ENCODE measurements at places on chromosomes 12 and 14.

GRCh38 chr12:65637774-65638173 lies 186.5 kb upstream of the HMGA2 start:
- DNase-seq, result no peak

DNA sequence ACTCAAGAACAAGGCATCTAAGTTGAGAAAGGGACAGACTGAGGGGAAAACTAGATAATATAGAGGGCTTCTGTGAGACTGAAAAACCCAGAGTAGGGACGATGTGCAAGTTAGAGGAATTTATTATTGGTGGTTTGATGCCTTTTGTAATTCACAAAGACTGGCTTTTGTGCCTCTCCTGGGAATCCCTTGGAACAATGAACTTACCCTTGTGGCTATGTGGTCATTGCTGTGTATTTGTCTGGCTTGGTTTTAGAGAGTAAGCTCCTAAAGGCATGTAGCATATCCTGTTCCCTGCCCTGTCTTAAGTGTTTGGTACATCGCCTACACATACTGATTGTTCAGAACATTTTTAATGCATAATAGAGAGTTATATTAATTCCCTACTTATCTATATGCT lies 26.6 kb downstream of the DCN start:
- DNase-seq, result no peak

DNA sequence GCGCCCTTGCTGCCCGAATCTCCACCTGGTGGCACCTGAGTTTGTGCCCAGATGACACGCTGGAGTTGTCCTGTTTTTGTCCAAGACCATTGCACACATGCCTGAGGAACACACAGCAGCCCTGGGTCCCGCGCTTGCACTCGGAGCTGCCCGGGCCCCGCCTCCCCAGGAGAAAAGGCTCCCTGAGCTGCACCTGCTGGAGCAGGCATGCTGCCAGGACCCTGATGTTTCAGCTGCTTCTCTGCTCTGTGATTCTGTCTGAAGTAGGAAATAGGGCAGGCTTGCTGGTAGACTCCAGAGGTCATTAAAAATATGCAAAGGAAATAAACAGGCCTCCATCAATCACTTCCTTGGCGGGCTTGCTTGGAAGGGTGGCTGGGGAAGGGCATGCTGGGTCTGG lies 271.6 kb downstream of the CACNA1C start:
- DNase-seq, result no peak

DNA sequence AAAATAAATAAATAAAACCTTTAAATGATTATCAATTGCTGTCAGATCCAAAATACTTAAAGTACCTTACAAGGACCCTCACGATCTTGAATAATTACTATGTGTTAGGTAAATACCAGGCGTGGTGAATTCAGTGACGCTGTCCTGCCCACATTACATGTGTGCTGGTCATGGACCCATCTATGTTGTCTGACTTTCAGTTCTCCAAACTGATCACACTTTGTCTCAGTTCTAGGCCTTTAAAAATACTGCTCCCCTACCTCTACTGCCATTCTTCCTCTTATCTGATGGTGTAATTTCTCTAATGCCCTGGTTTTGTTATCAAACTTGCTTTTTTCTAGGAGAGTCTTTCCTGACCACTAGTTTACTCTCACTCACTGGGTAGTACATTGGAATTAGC lies 520.7 kb downstream of the TRHDE start:
- DNase-seq, result no peak

DNA sequence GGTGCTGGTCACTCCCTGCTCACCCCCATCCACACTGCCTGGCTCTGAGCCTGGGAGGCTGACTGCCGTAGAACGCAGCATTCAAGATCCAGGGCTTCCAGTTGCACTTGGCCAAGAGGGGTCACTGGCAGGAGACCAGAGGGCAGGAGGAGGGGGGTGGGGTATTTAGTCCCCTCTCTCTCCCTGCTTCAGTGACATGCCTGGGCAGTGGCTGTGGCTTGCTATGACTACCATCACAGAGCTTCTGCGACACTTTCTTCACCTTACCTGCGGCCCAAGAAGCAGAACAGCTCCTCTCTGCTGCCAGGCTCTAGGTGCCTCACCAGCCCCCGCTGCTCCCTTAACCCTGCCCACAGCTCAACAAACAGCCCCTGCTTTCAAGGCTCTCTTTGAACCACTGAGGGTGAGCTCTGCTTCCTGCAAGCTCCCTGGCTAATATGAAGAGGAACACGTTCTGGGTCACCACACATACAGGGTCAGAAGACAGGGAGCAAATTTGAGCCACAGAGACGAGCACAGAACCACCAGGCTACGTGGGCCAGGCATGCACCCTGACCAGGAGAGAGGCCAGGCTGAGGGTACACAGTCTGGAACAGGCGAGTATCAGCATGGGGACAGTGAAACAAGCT lies 55.7 kb downstream of the ITPK1 start:
- DNase-seq, result no peak

DNA sequence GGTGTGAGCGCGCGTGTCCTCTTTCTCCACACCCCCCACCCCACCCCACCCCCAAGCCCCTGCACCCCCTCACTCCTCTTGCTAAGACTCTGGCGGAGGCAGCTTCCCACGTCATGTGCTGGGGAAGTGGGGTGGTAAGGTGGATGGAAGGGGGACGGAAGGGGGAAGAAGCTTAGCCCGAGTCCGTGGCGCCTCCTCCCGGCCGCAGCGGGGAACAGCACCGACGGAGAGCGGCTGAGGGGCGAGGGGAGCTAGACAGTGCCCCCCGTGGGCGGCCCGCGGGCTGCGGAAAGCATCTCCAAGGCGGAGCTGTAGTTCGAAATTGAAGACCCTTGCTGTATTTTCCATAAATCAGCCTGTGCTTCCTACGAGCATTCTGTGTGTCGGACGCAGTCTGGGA lies 588 bp upstream of the GRIN2B start:
- peak; percentile 12 for DNase-seq

- no peak for DNase-seq
These were observed 514.0 kb downstream of the FUT8 start for GRCh38 chr14:65926504-65926903.

DNA sequence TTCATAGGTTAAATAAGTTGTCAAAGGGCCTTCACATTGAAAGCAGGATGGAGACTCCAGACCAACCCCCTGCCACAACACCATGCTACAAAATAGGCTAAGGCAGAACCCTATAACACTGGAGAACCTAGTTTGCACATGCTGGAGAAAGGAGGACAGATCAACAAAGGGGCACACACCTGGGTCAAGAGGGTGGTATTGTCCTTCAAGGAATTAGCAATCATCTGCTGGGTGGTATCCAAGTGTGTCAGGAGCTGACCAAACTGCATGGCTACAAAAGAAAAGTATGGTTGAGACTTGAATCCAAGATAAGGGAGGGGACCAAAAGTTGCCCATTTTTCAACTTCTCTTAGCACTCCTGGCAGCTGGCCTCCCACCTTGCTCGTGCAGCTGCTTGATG lies 9.2 kb downstream of the MBD6 start:
- DNase-seq, result no peak
